ENCODE measurements at places on chromosomes 4 and X. TPM values are rescaled to one million over a fixed set of nuclear protein-coding genes. Genes with fewer than 3 reads are reported as not detected.

DNA sequence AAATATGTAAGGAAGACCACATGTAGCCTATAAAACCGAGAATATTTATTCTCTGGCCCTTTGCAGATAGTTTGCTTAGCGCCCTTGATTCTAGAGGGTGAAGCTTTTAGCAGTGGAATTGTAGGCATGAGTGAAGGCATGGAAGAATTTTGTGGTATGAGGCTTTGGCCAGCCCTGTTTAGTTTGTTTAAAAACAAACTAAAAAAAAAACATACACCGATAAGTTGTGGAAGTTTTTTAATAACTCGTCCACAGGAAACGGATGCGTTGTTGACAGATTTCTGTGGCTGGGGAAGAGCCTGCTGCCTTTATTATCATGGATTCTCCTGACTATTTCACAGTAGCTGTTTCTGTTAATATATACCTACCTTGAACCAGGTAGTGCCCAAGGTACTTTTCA lies 194.7 kb upstream of the LNX1 start:
- no peaks in the 10 kb centered on the region for H3K4me1 ChIP-seq
- H3K27me3 ChIP-seq: no peaks in the 10 kb centered on the region
- no peaks in the 10 kb centered on the region for H3K36me3 ChIP-seq
- H3K27ac ChIP-seq: no peak overlapping the region

GRCh38 chr4:90057091-90057490 lies 70.1 kb upstream of the CCSER1 start:
- no peaks in the 10 kb centered on the region for H3K36me3 ChIP-seq
- no peaks in the 10 kb centered on the region for H3K4me1 ChIP-seq
- H3K27me3 ChIP-seq: no peaks in the 10 kb centered on the region
- no peak for DNase-seq
- H3K4me3 ChIP-seq: no peak overlapping the region

DNA sequence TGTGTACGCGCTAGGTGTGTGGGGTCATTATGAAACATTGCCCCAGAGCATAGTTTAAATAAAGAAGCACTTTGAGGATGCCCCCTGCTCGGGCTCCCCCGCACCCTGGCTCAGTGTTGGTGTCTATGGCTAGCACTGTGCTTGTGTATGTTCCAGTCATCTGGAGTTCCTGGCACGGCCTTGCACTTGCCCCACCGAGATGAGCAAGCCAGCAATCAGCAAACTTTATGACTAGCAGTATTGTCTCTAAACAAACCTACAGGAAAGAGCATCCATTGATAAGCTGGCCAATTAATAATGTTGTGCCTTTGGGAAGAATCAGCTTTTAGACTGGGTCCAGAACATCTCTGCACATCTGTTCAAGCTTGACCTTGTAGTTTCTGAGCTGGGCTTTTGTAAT lies 707 bp upstream of the SHROOM4 start:
- H3K4me3 ChIP-seq: no peak overlapping the region
- H3K36me3 ChIP-seq: no peaks in the 10 kb centered on the region
- no peaks in the 10 kb centered on the region for H3K27me3 ChIP-seq
- DNase-seq: no peak
- H3K27ac ChIP-seq: no peak overlapping the region
- H3K4me1 ChIP-seq: no peaks in the 10 kb centered on the region

DNA sequence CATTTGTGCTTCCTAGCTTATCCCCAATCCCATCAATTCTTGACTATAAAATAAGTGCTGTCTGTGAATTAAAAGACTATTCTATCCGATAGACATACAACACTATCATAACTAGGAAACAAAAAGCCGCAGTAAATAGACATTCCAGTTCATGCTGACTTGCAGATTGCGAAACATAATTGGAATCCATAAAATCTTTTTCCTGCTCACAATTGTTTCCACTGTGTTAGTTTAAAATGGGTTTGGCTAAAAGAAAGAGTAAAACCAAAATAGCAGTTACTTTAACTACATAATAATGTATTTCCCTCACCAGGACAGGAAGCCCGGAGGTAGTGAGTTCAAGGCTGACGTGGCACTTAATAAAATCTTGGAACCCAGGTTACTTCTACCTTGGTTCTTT lies 17.2 kb downstream of the SMIM31 start:
- H3K4me1 ChIP-seq: no peaks in the 10 kb centered on the region
- no peaks in the 10 kb centered on the region for H3K36me3 ChIP-seq
- H3K4me3 ChIP-seq: no peak overlapping the region
- no peaks in the 10 kb centered on the region for H3K27me3 ChIP-seq

DNA sequence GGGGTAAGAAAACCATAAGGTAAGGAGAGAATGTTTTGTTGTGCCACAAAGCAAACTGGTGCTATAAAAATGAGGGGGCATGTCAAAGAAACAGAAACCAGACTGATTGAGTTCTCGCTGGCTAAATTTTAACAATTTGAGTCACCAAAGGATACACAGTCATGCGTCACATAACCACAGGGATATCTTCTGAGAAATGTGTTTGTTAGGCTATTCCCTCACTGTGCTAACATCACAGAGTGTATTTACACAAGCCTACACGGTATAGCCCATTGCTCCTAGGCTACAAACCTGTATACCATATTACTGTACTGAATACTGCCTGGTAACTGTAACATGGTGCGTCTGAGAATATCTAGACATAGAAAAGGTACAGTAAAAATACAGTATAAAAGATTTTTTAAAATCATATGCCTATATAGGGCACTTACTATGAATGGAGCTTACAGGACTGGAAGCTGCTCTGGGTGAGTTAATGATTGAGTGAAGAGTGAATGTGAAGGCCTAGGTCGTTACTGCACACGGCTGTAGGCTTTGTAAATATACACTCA lies 50.1 kb downstream of the FBXW7 start:
- no peak overlapping the region for H3K4me3 ChIP-seq
- peaks cover 19% of the 10 kb centered on the region for H3K4me1 ChIP-seq
- DNase-seq: peak; percentile 30
- no peaks in the 10 kb centered on the region for H3K27me3 ChIP-seq

GRCh38 chrX:74419864-74420195 lies 1.5 kb upstream of the SLC16A2 start:
- H3K36me3 ChIP-seq: no peaks in the 10 kb centered on the region
- DNase-seq: no peak
- no peaks in the 10 kb centered on the region for H3K4me1 ChIP-seq
- H3K27ac ChIP-seq: no peak overlapping the region
- no peaks in the 10 kb centered on the region for H3K27me3 ChIP-seq
- peak overlapping the region; percentile 39 for H3K4me3 ChIP-seq

GRCh38 chrX:147953976-147954375 lies 27.2 kb upstream of the FMR1NB start:
- no peak overlapping the region for H3K27ac ChIP-seq
- no peaks in the 10 kb centered on the region for H3K4me1 ChIP-seq
- no peaks in the 10 kb centered on the region for H3K36me3 ChIP-seq
- H3K4me3 ChIP-seq: no peak overlapping the region

- no peak for DNase-seq
- H3K4me3 ChIP-seq: no peak overlapping the region
- H3K36me3 ChIP-seq: no peaks in the 10 kb centered on the region
- H3K27me3 ChIP-seq: no peaks in the 10 kb centered on the region
Measured at GRCh38 chrX:136630881-136631280, 17.1 kb upstream of the CD40LG start.

DNA sequence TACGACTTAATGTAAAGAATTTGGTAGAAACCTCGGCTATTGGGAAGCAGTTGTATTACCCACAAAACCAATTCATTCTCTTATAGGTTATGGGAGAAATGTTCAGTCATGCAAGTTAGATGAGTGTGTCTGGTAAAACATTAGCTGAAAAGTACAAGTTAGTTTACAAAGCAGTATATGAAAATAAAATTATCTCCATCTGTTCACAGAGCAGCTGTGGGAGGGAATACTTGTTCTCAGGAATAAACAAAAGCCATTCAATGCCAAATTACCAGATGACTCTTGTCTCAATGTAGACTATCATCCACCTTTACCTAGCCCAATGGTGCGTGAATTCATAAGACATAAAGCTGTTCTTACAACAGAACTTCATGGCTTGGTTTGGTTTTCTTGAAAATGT lies 28.6 kb downstream of the STAP1 start:
- DNase-seq: no peak
- H3K4me1 ChIP-seq: peaks cover 9% of the 10 kb centered on the region
- no peaks in the 10 kb centered on the region for H3K36me3 ChIP-seq
- H3K4me3 ChIP-seq: no peak overlapping the region
- H3K27ac ChIP-seq: no peak overlapping the region
- no peaks in the 10 kb centered on the region for H3K27me3 ChIP-seq

DNA sequence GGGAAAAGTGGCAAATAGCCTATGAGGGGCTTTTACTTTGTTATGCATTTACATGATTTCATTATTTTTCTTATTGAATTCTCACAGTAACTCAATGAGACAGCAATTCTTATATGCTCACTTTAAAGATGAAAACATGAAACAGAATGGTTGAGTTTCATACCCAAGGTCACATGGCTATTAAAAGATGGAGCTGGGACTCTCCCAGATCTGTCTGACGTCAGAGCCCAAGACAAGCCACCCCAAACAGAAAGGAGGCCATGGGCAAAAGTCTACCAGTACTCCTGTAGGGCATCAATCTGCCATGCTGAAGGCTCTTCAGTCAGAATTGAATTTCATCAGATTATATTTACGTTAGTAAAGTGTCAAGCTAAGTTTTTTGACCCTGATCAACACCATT lies 13.2 kb downstream of the HSD17B11 start:
- no peaks in the 10 kb centered on the region for H3K27me3 ChIP-seq
- H3K4me1 ChIP-seq: no peaks in the 10 kb centered on the region
- peaks cover 8% of the 10 kb centered on the region for H3K36me3 ChIP-seq
- no peak overlapping the region for H3K27ac ChIP-seq
- no peak overlapping the region for H3K4me3 ChIP-seq
- DNase-seq: no peak

- no peak for DNase-seq
- H3K36me3 ChIP-seq: no peaks in the 10 kb centered on the region
- H3K4me1 ChIP-seq: no peaks in the 10 kb centered on the region
- no peak overlapping the region for H3K27ac ChIP-seq
- no peaks in the 10 kb centered on the region for H3K27me3 ChIP-seq
Measured at GRCh38 chr4:17352357-17352756, 159.5 kb downstream of the QDPR start.

ABLIM2 gene
- total RNA-seq: 0.72 TPM

RRAGB gene
- 6.8 TPM for total RNA-seq

JAKMIP1 gene
- 12.7 TPM for total RNA-seq

GABRG1 gene
- not detected for total RNA-seq

CXorf49B gene
- total RNA-seq: not detected

GLOD5 gene
- total RNA-seq: not detected

GATA1 gene
- total RNA-seq: not detected

MAGEC3 gene
- total RNA-seq: not detected

Measured in CD8-positive, alpha-beta memory T cell (primary cell).